ENCODE measurements at places on chromosomes 7 and 10.

- DNase-seq, result peak; percentile 92
These were observed 12.2 kb upstream of the TMEM243 start for GRCh38 chr7:87231711-87232110.

DNA sequence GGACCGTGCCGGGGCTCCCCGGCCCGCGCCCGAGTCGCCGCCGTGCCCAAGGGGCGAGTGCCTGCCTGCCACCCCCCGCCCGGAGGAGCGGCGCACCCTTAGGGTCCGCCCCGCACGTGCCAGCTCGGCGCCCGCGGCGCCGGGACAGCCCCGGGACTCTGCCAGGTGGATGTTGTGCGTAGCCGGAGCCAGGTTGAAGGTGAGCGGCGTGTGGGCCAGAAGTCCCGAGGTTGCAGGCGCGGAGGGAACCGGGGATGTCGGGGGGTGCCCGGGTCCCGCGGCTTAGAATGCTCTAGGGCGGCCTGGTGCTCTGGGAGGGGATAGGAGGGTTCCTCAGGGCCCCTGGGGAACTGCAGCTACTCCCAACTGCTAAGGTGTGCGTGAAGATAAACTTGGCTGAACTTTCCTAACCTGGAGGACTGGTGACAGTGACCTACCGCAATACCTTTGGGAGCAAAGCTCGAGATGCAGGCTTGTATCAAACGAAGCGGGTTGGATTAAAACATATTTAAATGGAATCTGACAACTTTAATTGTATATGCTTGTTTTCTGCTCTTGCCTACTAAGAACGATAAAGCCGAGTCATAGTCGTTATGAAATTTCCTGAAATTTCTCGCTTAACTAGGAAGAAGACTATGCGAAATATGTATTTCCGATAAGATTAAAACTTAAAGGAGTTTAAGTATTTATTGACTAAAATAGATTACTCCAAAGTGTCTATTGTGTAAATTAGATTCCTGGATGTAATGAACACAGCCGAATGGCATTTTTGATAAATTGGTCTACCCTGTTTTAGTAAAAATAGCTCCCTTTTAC, at the start of gene CUX1:
Gene CUX1, plus strand, starts transcription at position 156 of the 816 bp plus-strand sequence. Its CDS starts 14 bp downstream, at position 170.
- no peak for DNase-seq

- no peak for DNase-seq
These were observed 391.4 kb downstream of the PLXDC2 start for GRCh38 chr10:20207653-20208052.

DNA sequence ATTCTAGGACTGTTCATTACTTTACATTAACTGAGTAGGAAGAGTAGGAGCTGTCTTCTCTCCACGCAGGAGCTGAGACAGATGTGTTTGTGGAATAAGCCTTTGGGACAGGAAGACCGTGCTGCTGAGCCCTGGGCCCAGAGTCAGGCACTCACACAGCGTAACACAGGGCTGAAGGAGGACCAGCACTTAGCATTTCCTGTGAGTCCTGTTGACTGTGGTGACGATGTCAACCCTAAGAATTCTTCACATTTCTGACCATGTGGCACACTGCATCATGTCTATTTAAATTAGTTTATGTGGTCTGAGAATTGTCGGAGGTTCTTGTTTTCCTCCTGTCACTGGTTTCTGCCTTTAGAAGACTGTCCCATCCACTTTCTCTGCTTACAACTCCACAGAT, 117.2 kb downstream of the PIP4K2A start:
- no peak for DNase-seq

DNA sequence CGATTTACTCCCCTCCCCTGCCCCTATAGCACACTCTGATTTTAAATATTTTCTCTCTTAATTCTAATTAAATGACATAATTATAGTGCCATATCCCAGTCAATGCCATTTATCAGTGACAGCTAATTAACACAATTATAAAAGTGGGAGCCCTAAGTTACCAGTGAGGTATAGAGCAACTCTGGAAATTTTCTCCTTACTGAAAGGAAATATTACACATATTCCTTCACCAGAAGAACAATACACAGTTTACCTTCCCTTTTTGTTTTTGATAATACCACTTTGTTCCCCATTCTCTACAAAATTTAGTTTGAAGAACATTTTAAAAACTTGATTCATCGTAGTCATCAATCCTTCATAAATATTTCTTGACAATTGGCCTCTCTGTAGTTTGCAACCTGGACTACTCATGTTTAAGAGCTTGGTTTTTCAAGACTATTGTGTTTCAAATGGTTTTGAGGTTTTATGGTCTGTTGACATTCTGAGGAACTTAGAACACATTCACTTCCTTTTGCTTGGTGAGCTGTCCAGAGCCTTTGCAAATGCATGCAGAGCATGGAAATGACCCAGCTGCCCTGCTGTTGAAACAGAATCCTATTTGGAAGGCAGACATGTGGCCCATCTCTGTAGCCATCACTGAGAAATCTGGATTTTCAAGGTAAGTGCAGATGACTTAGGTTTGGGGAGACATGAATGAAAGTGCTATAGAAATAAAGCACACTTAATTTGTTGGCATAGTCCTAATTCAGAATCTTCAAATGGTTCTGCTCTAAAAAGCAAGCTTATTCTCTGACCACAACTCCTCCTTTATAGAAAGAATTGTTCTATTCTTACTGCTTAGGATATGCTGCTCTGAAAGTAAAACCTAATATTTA, at the start of gene GPR141:
Gene GPR141, plus strand, starts transcription at position 521 of the 875 bp plus-strand sequence. CDS start 56,628 bp downstream, outside the sequence.
- no peak for DNase-seq

DNA sequence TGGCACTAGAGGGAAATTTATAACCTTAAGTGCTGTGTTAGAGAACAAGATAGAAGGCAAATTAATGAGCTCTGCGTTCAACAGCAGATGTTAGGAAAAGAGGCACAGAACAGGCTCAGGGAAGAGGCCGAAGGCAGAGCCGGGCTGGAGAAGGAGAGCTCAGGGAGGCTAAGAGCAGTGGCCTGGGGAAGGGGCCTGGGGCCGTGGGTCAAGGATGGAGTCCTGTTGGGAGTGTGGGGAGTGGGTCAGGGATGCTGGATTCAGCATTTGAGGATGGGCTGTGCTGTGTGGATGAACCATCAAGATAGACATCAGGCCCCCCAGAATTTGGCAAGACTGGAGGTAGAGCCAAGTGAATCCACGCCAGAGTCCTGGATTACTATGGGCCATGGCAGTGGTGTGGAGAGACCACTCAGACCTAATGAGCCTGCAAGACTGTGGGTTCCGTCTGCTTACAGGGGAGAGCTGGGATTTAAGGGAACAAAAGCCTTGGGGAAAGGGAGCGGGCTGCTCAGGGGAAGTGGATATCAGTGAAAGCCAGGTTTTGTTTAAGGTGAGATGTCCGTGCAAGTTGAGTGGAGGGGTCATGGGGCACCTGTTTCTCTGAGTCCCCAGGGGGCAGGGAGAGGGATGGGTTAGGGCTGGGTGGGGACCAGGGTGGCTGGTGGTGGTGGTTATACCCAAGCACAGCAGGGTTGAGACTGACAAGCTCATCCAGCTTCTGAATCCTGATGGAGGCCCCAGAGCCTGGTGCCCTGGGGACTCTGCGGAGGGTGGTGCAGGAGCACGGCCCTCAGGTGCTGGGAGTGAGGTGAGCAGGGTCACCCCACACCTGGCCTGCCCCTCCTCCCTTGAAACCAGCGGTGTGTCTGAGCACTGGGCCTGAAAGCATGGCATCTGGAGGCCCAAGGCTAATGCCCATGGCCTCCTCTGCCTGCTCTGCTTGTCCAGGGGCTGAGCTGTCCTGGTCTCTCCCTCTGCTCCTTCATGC, 101.7 kb downstream of the BMS1 start:
- DNase-seq, result no peak

DNA sequence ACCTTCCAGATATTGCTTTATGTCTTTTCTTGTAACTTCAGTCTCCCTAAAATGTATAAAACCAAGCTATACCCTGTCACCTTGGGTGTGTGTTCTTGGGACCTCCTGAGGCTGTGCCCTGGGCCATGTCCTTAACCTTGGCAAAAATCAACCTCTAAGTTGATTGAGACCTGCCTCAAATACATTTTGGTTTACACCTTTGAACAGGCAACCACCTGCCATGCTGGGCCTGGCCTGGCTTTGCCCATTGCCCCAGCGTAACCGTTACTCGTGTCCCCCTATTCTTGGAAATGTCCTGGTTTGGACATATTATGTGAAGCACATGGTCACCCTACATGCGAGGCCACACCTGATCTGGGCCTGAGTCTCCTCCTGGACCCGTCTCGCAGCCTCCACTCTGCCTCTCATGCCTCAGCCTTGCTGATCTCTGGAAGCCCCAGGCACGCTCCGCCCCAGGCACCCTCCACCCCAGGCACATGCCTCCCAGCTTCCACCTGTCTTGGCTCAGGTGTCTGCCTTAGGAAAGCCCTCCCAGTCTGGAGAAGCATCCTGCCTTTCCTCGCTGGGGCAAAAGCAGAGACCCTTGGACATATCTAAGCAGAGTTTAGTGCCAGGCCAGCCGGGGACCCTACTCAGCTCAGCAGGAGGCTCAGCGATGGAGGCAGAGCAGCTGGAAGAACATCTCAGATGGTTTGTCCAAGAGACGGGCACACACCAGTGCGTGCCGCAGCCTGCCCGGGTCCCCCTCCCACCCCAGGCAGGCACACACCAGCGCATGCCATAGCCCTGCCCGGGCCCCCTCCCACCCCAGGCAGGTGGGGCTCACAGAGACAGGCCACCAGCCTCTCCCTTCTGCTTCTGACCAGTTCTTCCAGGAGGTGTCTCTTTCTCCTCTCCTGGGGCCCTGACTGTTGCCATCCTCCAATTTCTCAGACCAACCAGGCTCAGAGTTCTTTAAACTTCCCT, 4.0 kb upstream of the VIPR2 start:
- no peak for DNase-seq

GRCh38 chr10:62992145-62992721, 140.9 kb upstream of the NRBF2 start:
- DNase-seq, result no peak

DNA sequence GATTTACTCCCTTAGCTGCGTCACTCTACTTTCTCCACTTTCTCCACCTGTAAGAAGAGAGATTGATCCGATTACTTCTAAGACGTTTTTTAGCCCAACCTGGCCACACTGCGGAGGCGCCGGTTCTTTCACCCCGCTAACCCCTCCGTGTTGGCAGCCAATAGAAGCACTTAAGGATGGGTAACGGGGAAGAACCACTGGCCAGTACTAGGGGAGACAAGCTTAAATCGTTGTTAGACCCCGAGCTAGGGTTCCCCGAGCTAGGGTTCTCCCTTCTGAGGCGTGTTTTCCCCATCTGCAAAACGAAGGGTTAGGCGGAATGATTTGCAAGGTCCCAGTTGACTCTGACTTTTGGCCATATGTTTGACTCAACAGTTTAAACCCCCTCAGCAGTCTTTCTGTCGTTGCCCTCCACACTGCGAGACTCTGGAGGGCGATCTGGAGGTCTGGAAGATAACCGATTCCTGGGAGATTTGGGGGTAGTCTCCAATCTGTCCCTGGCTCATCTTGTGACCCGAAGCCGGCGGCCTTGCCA, 644 bp downstream of the UMAD1 start:
- DNase-seq, result peak; percentile 29

GRCh38 chr10:17454161-17455014, at the start of gene ST8SIA6:
Gene ST8SIA6 (minus strand): TSS chr10:17454595. CDS start chr10:17454255, 340 bp downstream.
- DNase-seq, result no peak

All from DMS 273 treated with DMSO at 0.1 percent for 48 hours (cell line).